ENCODE measurements at places on chromosomes 7 and 10.

DNA sequence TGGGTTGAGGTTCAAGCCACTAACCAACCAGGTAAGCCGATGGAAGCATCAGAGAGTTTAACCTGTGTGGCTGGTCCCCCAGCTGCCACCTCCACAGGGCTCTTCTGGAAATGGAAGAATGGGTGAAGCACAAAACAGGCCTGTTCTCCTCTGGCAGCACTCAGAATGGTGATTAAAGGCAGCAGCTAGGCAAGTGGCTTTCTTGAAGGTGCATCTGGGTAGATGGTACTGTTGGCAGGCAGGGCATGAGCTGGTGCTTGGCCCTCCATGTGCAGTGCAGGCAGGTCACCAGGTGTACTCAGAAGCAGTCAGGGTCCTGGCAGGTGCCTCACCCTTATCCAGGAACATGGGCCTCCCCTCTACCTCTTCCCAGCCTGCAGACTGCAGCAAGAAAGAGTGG is 11.5 kb downstream of the AKR1E2 start:
- DNase-seq = no peak

DNA sequence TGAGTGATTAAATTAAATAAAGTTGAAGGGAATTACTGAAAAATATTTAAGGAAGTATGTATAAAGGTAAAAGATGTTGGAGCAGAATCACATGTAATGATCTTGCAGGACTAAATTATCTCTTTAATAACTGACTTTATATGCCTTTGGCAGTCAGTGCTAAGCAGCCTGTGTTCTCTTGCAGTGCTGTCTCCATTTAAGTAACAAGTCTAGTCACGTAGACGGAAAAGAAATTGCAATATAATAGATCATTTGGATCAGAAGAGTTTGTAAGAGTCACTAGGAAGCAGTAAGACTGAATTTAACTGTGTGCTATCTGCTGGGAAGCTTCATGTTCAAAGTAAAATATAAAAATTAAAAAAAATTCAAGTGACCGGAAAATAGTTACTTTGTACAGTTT is 21.4 kb downstream of the BZW2 start:
- no peak for DNase-seq

GRCh38 chr10:131086094-131086493 is 225.4 kb downstream of the TCERG1L start:
- DNase-seq = no peak

DNA sequence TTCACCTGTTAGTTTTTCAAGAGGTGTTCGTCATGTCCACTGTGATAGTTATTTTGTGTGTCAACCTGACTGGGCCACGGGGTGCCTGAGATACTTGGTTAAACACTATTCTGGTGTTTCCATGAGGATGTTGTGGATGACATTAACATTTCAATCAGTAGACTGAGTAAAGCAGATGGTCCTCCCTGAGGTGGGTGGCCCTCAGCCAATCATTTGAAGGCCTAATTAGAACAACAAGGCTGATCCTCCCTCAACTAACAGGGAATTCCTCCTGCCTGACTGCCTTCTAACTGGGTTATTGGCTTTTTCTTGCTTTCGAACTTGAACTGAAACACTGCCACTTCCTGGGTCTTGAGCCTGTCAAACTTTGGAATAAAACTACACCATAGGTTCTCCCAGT is 75.8 kb downstream of the ENO4 start:
- no peak for DNase-seq

- no peak for DNase-seq
These were observed 9.0 kb upstream of the EZH2 start for GRCh38 chr7:148893071-148893470.

GRCh38 chr7:55730197-55730596 is 132.4 kb downstream of the SEPTIN14 start:
- no peak for DNase-seq

GRCh38 chr10:28991333-28992270 is 297.3 kb upstream of the LYZL1 start:
- DNase-seq = peak; percentile 72

- no peak for DNase-seq
These were observed 69.3 kb downstream of the ADRA2A start for GRCh38 chr10:111146025-111146640.

DNA sequence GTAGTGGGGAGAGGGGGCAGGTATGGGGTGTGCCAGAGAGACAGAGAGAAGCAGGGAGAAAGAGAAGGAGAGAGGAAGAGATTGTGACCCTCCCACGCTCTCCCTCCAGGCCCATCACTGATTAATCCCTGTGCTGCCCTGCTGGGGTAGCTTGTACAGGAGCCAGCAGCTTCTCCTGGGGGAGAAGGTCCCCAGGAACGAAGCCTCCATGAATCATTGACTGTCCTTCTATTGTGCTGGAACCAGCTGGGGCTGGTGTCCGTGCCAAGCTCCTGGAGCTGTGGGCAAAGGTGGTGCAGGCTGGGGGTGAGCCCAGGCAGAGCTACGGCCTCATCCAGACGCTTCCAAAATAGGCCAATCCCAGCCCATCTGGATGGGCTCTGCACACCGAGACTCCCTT is 20.9 kb downstream of the AQP1 start:
- no peak for DNase-seq

- DNase-seq = peak; percentile 11
These were observed 67.5 kb downstream of the CHST15 start for GRCh38 chr10:124025660-124026588.

- DNase-seq = no peak
These were observed 482.1 kb upstream of the AKR1E2 start for GRCh38 chr10:4343873-4344272.

GRCh38 chr10:110843031-110843430 is 28.7 kb upstream of the PDCD4 start:
- DNase-seq = peak; percentile 50

GRCh38 chr7:72278550-72278949 is 133.6 kb downstream of the CALN1 start:
- peak; percentile 74 for DNase-seq

DNA sequence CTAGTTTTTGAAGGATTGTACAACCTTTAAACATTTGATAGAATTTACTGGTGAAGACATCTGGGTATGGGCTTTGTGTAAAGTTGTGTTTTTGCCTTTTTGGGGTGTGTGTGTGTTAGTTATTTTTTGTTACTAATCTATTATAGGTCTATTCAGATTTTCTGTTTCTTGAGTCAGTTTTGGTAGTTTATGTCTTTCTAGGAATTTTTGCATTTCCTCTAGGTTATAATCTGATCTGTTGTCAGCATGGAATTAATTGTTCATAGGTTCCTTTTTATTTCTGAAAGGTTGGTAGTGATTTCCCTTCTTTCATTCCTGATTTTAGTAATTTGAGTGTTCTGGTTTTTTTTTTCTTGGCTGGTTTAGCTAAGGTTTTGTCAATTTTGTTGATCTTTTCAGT is 17.7 kb downstream of the SEPTIN7 start:
- no peak for DNase-seq

DNA sequence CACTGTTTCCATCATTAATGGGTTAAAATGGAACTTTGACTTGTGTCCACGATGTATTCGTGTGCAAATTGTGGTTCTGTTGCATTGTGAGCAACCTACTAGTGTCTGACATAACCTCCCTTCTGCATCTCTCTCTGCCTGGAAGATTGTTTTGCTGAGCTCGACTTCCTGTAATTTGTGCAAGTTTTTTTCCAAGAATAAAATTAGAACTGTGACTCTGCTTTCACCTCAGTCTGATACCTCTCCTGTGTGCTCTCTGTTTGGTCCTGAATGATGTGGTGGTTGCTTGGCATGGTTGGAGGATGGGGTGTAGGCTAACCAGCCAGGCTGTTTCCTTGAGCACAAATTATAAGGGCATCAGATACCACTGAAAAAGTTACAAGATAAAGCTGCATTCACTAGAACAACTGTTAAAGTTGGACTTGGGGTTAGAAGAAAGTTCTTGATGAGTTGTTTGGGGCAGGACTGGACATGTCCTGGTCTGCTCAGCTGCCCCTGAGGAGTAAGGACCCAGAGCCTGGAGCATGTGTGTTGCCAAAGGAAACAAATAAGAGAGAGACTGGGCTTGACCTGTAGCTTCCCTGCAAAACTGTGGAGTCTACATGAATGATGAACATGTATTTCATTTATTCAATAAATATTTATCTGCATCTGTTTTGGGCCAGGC is 1.9 kb upstream of the VOPP1 start:
- no peak for DNase-seq

DNA sequence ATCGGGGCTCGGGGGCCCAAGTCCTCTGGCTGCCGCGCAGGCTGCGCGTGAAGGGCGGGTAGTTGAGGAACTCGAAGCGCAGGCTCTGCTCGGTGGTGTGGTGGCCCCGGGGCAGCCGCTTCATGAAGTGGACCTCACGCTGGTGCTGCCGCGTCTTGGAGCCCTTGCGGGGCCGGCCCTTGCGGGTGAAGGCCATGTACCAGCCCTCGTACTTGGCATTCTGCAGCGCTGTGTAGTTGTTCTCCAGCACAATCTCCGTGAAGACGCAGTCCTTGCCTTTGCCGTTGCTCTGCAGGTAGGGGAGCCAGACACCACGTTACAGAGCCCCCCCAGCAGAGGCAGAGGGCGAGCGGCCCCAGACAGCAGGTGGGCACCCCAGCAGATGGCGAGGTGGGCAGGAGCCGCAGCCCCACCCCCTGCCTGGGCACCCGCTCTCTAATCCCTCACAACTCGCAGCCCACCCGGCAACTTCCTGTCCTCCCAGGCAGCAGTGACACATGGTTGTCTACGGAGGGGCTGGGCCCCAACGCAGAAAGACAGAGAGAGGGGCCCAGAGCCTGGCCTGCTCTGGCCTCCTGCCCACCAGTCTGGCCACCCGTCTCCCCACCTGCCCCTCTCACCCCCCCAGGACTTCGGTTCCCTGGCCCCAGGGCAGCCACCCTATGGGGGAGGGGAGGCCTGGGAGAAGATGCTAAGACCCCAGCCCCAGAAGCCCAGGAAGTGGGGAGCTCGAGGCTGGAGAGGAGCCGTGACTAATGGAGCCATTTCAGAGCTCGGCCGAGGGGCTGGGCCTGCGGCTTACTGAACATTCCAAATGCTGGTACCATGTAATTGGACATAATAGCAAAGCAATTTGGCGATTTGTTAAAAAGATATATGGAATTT is 5.3 kb downstream of the FGF8 start:
- DNase-seq = no peak

- no peak for DNase-seq
These were observed 24.5 kb upstream of the GTF2IRD1 start for GRCh38 chr7:74429153-74429747.

DNA sequence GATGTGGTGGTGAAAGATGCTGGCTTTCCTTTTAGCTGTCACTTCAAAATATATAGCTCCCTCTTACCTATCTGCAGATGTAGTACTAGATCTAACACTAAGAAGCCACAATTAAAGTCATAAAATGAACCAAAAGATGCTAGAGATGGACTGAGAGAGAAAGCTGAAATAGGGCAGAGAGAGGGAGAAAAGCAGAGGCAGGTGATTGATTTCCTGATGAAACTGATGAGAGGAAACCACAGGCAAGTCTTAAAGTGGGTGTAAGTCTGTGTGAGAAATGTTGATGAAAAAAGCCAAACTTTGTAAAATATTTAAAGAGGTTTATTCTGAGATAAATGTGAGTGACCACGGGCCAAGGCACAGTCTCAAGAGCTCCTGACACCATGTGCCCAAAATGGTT is 194.3 kb upstream of the MBL2 start:
- no peak for DNase-seq

DNA sequence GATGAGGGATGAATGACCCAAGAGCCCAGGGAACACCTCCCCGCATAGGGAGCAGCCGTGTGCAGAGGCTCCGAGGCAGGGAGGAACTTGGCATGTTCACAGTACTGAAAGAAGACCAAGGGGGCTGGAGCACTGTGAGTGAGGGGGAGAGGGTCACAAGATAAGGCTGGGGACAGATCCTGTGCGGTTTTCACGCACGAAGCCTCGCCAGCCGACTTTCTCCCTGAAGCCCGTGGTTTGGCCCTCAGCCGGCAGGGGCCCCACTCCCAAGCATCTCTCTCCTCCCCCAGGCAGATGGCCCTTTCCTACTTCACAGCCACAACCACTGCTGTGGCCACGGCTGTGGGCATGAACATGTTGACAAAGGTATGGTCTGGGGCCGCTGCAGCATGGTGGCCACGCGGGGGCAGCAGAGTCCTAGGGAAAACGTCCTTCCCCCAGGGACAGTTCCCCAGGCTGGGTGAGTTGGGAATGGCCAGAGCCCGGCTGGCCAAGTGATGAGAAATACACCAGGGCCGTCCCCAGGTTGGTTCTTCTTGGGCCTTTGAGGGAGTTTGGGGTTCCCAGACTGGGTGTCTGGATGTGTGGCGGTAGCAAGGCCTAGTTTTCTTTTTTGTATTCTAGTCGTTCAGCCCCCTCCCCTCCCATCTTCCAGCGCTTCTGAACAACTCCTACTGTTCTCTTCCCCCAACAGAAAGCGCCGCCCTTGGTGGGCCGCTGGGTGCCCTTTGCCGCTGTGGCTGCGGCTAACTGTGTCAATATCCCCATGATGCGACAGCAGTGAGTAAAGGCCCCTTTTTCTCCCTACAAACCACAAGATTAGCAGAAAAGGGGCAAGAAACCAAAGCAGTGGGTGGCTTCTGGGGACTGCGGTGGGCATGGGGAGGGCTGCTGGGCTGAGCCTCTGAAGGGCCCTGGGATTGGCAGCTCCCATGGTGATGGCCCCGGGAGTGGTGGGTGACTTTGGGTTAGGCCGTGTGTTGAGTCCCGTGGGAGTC is 14.4 kb upstream of the WBP1L start:
- DNase-seq = peak; percentile 52

- DNase-seq = no peak
These were observed 4.9 kb upstream of the PTPRN2 start for GRCh38 chr7:158592541-158592940.

DNA sequence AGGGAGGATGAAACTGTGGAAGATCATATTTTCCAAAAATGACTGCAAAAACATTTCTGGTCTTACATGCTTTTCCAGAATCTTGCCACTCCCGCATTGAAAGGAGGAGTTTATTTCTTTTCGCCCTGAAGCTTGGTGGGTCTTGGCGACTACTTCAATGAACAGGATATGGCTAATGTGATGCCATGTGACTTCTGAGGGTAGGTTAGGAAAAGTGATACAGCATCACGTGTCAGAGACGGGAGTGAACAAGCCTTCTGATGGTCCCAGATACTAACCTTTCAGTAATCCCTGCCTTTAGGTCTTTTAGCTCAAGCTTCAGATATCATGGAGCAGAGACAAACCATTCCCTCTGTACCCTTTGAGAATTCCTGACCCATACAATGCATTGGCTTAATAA is 192.2 kb upstream of the HPS1 start:
- no peak for DNase-seq

DNA sequence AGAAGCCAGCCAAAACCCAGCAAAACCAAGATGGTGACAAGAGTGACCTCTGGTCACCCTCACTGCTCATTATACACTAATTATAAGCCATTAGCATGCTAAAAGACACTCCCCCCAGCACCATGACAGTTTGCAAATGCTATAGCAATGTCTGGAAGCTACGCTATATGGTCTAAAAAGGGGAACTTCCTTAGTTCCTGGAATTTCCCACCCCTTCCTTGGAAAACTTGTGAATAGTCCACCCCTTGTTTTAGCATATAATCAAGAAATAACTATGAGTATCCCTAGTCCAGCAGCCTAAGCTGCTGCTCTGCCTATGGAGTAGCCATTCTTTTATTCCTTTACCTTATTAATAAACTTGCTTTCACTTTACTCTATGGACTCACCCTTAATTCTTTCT is 16.0 kb downstream of the CASP7 start:
- DNase-seq = no peak

- DNase-seq = peak; percentile 81
These were observed 99.5 kb downstream of the HIP1 start for GRCh38 chr7:75639071-75639885.

Measured in NCI-H69 (cell line).